Activated T-helper 1 cell treated with anti-CD3 and anti-CD28 coated beads, Interleukin-12 subunit alpha, Interleukin-12 subunit beta, Interleukin-2, Interleukin-4 antibody, amounts not matched to agents 30 ng/mL and 10 ng/mL and 1 ng/mL, durations not matched to agents 14 hours and 24 hours and 36 hours (primary cell): ENCODE measurements at places on chromosomes 7 and 10. TPM values are rescaled to one million over a fixed set of nuclear protein-coding genes. Genes with fewer than 3 reads are reported as not detected.

DNA sequence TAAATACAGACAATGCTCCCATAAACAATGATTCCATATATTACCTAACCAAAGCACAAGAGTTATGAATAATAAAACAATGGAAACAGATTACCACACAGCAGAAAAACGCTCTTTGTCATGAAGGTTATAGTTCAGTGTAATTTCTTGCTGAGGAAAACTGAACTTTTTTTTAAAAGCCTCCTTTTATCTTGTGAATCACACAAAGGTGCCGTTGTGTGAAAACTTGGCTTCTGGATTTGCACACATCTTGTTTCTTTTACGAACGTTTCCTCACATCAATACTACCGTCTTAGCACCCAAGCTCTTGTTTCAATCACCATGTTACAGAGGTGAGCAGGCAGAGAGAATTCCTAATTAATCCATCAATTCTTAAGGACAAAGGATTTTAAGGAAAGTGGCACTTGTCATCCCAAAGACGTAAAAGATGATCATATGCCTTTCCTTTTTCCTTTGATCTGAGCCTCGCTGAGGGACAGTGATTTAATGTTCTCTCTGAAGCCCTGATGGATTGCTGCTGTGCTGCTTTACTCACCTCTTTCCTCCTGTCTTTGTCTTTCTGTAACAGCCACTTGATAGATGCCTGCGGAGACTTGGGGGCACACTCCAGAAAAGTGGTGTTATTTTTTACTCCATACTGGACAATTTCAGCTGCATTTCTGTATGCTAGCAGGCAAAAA lies 110.1 kb downstream of the CD36 start:
- no peak for DNase-seq

DNA sequence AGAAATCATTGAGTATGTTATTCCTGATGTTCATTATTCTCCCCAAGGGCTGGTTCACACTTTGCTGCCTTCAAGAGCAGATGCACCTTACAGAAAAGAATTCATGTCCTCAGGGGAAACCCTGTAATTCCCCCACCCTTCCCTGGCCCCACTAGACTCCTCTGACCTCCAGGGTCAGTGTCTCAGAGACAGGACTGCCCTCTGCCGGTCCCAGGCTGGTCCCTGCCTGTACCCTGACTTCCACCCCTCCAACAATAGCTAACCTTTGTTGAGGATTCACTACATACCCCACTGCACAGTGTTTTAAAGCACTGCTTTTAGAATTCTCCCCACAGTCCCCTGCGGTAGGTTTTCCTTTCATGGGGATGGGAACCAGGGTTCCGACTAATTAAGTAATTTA lies 4.4 kb upstream of the SEPHS1 start:
- DNase-seq: no peak

- DNase-seq: no peak
Measured at GRCh38 chr7:132511921-132512320, 64.3 kb downstream of the PLXNA4 start.

GRCh38 chr7:124032369-124033094 lies at the start of gene TMEM229A:
TMEM229A (minus strand) TSS chr7:124033067; CDS start chr7:124033003, 64 bp downstream.
- DNase-seq: no peak

The DIP2C gene
- total RNA-seq: 1.5 and 1.6 TPM in 2 replicates

The NXPH1 gene
- not detected in 2 replicates for total RNA-seq

DNA sequence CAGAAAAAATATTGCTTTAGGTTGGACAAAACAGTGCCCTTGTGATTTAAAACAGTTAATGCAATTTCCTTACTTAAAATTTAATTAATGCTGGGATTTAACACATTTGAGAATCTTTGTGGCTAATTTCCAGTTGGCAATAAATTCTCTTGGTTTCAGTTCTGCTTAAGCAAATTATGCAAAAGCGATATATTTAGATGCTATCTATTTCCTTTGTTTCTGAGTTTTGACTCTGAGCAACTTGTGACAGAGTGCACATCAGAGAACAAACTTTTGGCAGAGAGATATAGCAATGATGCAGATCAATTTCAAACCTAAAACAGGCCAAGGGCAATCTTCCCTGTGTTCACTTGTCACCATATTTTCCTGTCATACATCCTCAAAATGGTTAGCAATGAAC lies 933.6 kb upstream of the ZWINT start:
- DNase-seq: no peak

- no peak for DNase-seq
Measured at GRCh38 chr7:124908259-124908658, 21.4 kb downstream of the POT1 start.

DNA sequence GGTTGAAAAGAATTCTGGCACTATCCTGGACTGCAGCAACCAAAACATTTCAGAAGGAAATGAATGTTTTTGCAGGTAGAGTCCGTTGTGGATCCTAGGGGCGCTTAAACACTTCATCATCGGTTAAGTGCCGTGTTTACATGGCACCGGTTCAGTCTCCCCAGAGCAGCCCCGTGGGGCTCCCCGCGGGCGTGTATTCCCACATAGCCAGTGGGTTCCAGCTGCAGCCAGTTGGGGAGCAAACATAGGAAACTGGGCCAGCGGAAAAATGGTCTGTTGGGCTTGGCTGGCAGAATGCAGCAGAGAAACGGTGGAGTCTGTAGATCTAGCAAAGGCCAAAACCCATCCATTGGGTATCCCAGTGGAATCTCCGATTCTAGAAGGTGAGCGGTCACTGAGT lies 113.0 kb upstream of the SH2B2 start:
- no peak for DNase-seq

The ATOH7 gene
- total RNA-seq: not detected in 2 replicates

The GPR15LG gene
- total RNA-seq: not detected in 2 replicates
